Thoracic aorta endothelial cell (primary cell): ENCODE measurements at places on chromosomes 2 and 18. TPM values are rescaled to one million over a fixed set of nuclear protein-coding genes. Genes with fewer than 3 reads are reported as not detected.

The FASTKD1 gene
- 31.9 and 43.7 TPM in 2 replicates for total RNA-seq

The CIB4 gene
- total RNA-seq, result not detected in 2 replicates

The HOXD8 gene
- 9.3 TPM in 1 of 2 replicates, not detected in the other for total RNA-seq

The ESPNL gene
- under 0.01 TPM in 1 of 2 replicates, not detected in the other for total RNA-seq

The TNFRSF11A gene
- 3.6 and 5.5 TPM in 2 replicates for total RNA-seq

The C1QL2 gene
- total RNA-seq, result not detected in 2 replicates

The MOCOS gene
- 0.53 and 1.7 TPM in 2 replicates for total RNA-seq

The FMNL2 gene
- 53.6 and 66.6 TPM in 2 replicates for total RNA-seq

The INHBB gene
- total RNA-seq, result 0.79 and 3.9 TPM in 2 replicates

The CLK1 gene
- 87.8 and 104 TPM in 2 replicates for total RNA-seq

The TEX44 gene
- total RNA-seq, result not detected in 2 replicates

The C2orf74 gene
- 8.5 and 11.7 TPM in 2 replicates for total RNA-seq

The KYNU gene
- total RNA-seq, result 0.43 TPM in 1 of 2 replicates, not detected in the other

The TANK gene
- 130 and 137 TPM in 2 replicates for total RNA-seq

The SP100 gene
- 176 and 216 TPM in 2 replicates for total RNA-seq

The SETBP1 gene
- total RNA-seq, result 9.5 and 12.9 TPM in 2 replicates

The RAB6D gene
- total RNA-seq, result 0.07 TPM in 1 of 2 replicates, not detected in the other

The CRACDL gene
- total RNA-seq, result 4.1 and 12.2 TPM in 2 replicates

The PFN4 gene
- 0.40 and 0.72 TPM in 2 replicates for total RNA-seq

The CYS1 gene
- total RNA-seq, result 0.07 TPM in 1 of 2 replicates, not detected in the other

The MC5R gene
- not detected in 2 replicates for total RNA-seq

The CELF4 gene
- not detected in 2 replicates for total RNA-seq

The OSBPL6 gene
- total RNA-seq, result 11.8 and 14.6 TPM in 2 replicates

The TMEM247 gene
- total RNA-seq, result not detected in 2 replicates

The IL1F10 gene
- total RNA-seq, result not detected in 2 replicates

The POTEE gene
- 0.07 and 0.40 TPM in 2 replicates for total RNA-seq
